ENCODE measurements at places on chromosomes 2 and 18.
A peak's percentile ranks its signal among the peaks of the same experiment; 100 is the strongest.

DNA sequence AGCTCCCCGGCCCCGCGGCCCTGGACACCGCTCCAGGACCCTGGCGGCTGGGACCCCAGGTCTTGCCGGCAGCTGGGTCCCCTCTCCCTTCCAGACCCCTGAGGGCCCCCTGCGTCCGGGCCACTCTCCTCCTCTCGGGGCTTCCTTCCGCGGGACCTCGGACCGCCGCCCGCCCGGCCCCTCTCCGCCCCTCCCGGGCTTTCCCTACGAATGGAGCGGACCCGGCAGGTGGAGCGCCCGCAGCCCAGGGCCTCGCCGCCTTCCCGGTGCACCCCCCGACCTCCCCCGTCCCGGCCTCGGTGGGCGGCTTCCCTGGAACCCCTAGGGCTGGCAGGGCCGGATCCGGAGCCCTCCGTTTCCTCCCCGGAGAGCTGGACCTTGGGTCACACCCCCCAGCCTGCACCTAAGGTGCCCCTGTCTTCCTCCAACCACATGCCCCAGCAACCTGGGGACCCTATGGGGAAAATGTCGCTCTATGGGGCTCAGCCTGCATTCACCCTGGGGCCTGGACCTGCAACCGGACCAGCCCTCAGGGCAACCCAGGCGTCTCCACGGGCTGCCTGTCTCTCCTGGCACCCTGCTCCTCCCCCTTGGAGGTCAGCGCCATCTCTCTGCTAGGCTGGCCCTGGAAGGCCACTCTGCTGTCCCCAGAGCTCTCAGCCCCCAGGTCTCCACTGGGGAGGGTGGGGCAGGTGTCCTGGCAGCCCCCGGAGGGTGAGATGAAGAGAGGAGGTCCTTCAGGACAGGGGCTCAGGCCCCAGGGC, 730 bp downstream of the B3GNT7 start:
- DNase-seq, result no peak

DNA sequence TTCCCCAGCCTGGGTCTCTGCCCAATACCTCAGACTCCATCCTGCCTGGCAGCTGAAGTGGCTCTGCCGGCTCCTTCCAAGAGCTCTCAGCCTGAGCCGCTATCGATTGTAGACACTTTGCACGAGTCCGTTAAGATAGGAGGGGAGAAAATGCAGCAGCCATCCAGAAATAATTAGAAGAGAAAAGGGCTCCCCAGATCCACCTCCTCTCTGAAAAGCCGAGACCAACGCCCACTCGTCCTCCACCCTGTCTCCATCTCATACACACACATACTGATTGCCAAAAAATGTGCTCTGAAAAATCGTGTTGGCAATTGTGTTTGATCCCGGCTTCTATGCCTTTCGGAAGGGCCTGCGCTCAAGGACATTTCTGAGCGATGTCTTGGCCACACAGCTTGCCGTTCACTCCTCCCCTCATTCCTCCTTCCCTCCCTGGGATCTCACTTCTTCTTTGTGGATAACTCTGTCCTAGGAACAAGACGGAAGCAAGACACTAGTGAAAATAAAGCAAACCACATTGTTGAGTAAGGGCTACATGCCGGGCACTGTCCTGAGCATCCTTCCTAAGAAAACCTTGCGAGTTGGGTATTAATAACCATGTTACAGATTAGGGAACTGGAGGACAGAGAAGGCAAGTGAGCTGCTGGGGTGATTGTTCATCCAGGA, 372.8 kb upstream of the MYT1L start:
- no peak for DNase-seq

- DNase-seq, result peak; percentile 9
These were observed 11.4 kb downstream of the SNED1 start for GRCh38 chr2:241009601-241010530.

DNA sequence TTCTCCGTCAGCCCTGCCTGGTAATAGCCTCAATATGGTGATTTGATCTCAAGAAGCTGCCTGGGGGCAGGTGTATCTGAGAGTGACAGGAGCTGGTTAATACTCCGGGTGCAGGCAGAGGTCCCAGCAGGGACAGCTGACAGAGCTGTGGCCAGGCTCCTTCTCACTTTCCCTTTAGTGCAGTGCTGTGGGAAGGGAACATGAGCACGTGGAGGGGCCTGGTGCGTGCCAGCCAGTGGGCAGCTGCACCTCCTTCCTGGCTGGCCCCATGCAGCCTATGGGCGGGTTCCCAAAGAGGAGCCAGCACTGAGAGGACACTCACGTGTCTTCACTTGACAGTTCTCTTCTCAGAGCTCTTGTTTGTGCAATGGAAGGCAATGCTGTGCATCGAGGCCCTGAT, 9.1 kb downstream of the CNNM4 start:
- DNase-seq, result no peak

- no peak for DNase-seq
These were observed 142.0 kb downstream of the COPS8 start for GRCh38 chr2:237227592-237228280.

DNA sequence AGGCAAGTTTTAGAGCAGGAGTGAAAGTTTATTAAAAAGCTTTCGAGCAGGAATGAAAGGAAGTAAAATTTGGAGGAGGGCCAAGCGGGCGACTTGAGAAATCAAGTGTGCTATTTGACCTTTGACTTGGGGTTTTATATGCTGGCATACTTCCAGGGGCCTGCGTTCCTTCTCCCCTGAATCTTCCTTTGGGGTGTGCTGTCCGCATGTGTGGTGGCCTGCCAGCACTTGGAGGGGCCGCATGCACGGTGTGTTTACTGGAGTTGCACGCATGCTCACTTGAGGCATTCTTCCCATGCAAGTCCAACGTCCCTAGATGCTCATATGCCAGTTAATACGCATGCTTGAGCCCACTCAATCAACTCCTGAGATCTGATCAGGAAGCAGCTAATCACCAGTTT, 78.3 kb upstream of the MAP4K4 start:
- no peak for DNase-seq

- no peak for DNase-seq
These were observed 41.8 kb downstream of the INPP4A start for GRCh38 chr2:98486374-98486981.

DNA sequence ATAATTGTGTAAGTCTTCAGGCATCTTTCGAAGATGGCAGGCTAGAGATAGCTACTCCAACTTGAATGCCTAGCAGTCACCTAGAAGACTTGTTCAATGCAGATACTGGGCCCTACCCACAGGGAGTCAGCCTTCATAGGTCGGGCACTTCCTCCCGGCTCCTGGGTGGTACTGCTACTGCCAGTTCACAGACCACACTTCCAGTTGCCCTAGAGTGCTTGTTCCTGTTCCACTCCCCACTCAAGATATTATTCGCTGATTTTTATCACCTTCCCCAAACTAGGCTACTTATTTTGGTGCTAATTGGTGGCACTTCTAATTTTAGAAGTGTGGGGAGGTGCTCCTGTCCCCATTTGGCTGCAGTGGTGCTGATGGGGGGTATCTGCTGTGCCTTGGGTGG, 34.2 kb downstream of the INPP4A start:
- no peak for DNase-seq

DNA sequence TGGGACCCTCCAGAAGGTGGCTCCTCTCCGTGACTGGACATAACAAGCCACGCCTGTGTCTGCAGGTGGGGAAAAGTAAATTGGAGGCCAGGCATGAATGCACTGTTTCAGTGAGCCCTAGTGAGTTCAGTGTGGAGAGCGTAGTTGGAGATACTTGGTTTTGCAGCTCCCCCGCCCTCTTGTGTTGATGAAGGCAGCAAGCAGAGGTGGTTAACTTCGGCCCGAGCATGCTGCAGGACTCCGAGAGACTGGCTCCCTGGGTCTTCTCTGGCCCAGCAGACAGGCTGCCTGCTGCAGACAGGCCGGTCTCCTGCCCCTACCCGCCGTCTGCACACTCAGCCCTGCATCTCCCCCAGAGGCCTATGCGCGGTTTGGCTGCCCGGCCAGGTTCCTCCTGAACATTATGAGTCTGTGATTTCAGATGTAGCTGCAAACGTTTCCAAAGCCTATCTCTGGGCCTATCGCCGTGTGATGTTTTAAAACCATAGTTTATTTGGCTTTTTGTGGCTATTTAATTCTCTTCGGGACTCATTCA, 102.4 kb downstream of the LDLRAD4 start:
- DNase-seq, result no peak

- no peak for DNase-seq
These were observed 33.9 kb upstream of the DARS1 start for GRCh38 chr2:136019306-136019705.

GRCh38 chr2:179569831-179570233, 291.6 kb downstream of the ZNF385B start:
- no peak for DNase-seq

GRCh38 chr18:79547413-79548076, 132.1 kb upstream of the CTDP1 start:
- DNase-seq, result no peak

GRCh38 chr2:23464156-23464555, 79.2 kb downstream of the KLHL29 start:
- no peak for DNase-seq

- DNase-seq, result peak; percentile 24
These were observed 550 bp downstream of the MYL12B start for GRCh38 chr18:3262234-3263131.

DNA sequence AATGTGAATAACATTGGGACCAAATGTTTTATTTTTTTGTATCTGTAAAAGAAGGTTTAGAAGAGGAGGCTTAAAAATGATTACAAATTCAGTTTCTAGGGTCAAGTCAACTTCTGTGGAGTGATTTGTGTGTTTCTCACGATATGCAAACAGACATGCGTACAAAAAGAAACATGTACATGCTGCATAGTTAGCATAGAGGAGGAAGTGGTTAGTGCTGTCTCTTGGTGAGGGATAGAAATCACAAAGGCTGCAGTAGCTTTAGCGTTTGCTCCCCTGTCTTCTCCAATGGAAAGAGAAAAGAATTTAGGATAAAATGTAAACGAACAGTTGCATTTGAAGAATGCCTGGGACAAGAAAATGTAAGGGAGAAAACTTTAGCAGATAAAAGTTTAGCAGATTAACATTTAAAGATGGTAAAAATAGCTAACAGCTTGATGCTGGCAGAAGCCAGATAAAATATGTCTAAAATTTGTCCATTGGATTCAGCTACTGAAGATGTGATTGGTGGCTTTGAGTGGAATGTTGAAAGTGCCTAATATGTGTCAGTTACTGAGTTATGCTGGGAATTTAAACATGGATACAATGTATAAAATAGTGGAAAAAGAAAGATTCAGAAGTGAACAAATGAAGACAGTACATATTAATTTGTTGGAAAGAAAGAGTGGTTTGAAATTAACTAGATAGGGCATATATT, 44.9 kb downstream of the MALT1 start:
- DNase-seq, result no peak

DNA sequence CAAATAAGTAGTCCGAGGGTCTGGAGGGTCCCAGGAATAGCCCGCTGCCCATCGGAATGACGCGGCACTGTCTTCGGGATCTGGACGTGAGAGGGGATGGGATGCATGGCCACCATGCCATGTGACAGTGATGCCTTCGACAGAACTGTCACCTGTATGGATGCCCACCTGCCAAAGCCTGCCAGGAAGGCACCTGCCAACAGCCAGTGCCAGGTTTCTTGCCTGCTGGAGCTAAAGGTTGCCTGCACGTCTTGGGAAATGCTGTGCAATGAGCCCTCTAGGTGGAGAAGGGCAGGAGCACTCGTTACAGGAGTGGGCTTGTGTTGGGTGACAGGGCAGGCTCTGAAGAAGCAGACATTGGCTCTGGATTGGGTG, 20.5 kb downstream of the GPR35 start:
- DNase-seq, result no peak

DNA sequence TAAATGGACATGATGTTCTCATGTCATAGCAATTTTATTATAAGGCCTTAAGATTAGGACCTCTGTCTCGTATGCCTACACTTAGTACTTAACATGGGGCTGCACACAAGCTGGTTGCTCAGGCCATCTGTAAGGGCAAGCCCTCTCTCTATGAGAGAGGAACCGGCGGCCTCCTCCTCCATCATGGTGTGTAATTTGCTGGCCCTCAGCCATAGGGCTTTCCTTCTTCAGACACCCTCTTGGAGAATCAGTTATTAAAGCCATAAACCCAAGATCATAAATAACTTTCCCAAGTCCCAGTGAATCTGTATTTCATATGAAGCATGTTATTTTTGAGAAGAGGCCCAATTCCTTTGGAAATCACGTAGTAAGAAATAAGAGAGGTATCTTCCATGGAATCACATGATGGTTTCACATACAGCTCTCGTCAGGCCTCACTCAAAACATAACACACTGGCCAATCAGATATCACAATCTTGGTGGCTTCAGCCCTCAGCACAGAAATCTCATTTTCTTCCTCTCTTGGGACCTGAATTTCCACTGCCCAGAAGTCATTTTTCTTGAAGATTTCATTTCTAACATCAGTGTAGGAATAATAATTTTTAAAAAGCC, 92.6 kb downstream of the RDH14 start:
- DNase-seq, result no peak

- no peak for DNase-seq
These were observed 15.9 kb downstream of the KIDINS220 start for GRCh38 chr2:8821276-8822217.

DNA sequence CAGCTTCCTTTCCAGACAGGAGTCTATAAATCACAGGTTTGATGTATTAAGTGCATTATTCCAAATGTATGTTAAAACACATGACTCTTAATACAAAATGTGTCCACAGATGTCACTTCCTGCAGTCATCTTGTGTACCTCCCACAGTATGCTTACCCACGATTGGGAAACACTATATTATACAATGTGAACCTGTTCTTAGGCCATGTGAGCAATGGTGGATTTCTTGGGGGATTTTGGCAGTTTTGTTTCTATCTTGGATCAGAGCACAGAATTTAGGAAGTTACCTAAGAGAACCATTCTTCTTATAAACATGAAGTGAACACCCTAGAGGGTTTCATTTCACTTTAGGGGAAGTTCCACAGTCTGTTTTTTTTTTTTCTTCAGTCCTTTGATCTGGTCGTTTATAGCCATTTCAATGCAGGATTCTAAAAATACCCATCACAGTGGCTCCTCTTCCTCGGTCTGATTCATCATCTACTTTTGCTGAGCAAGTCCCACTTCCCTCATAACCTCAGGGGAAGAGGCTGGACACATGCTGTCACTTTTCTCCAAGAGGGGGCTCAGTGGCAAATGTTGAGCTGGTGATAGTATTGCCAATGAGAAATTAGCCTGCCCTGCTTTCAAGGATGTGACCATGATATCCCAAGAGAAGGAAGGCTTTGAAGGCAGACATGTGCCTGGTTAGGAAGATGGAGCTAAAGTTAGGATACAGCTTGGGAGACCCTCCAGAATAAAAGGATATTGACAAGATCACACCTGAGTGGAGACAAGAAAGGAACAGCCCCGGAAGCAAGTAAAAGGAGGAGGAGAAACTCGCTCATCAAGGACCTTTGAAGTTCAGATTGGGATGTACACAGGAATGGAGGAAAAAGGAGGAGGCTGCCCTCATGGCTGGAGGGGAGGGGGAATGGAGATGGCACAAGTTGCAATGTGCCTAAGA, 22.6 kb downstream of the PLEK start:
- DNase-seq, result no peak

GRCh38 chr2:223697316-223697891, 95.2 kb upstream of the SCG2 start:
- DNase-seq, result no peak

- no peak for DNase-seq
These were observed 423.4 kb downstream of the ZEB2 start for GRCh38 chr2:144096531-144096930.

- DNase-seq, result no peak
These were observed 144.3 kb upstream of the SMAD7 start for GRCh38 chr18:49094979-49095632.

GRCh38 chr2:24463271-24463670, 27.8 kb upstream of the NCOA1 start:
- DNase-seq, result no peak
